ENCODE measurements at places on chromosomes 16 and 17.

DNA sequence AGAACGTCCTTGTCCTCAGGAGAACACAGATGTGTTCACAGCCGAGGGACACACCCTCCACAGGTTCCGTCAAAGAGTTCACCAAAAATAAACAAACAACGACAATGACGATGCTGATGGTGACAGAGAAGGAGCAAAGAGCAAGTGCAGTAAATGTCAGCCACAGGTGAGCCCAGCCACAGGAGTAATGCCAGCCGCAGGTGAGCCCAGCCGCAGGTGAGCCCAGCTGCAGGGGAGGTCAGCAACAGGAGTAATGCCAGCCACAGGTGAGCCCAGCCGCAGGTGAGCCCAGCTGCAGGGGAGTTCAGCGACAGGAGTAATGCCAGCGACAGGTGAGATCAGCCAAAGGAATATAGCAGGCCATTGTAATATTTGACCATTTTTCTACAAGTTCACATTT is 315.2 kb downstream of the FOXL1 start:
- no peak for DNase-seq

GRCh38 chr17:82022310-82022980 is at the start of gene CENPX:
Gene CENPX (minus strand): TSS chr17:82022878. CDS start chr17:82022861, 17 bp downstream.
- no peak for DNase-seq

DNA sequence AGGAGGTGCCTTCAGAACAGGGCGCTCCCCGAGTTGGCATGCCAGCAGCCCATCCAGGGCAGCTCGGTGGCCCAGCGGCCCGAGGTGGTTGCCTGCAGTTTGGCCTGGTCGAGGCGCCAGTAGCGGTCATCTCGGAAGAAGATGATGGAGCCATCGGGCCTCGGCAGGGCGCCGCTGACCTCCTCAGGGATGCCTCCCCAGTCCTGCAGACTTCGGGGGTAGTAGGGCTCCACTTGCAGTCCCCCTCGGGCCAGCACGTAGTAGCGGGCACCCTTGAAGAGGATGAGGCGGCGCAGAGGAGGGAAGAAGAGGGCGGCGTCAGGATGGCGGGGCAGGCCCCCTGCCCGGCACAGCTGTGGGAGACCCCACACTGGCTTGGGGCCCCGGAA is 5.8 kb downstream of the C17orf50 start:
- DNase-seq: no peak

GRCh38 chr17:4987767-4988567 is 492 bp upstream of the CAMTA2 start:
- no peak for DNase-seq

GRCh38 chr16:49100366-49100765 is 181.3 kb downstream of the CBLN1 start:
- no peak for DNase-seq

GRCh38 chr16:58551496-58551895 is 36.2 kb downstream of the SETD6 start:
- no peak for DNase-seq

DNA sequence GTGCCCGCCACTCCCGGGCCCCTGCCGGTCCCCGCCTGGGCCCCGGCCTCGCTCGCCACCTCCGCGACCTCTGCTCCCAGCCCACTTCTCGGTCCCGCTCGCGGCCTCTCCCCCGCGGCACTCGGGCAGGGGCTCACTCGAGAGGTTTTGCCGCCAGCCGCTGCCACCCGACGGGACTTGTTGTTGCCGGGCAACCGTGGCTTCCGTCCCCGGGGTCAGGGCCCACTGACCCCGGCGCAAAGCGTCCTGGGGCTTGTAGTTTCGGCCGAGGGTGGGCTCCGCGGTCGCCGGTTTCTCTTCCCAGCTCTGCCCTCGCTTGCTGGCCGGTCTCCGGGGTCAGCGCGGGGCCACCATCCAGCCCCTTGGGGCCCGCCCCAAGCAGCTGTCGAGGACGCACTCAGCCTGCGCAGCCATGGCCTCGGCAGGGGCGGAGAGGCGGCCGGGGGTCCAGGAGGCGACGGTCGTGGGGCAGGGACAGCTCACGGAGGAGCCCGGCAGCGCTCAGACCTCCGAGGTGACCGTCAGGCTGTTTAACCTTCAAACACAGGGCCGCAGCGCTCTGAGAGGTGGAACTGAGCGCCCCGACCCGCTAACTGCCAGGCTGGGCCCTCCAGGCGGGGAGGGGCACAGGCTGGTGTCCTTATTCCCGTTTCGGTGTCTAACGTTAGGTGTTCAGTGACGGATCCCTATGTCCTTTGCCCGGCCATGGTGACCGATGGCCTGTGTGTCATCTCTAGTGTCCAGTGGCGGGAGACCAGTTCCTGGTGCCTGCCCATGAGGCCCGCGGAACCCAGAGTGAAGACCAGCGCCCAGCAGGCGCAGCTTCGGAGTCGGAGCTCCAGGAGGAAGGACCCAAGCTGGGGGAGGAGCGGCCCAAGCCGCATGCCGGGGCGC is at the start of the genes C16orf86 and ENKD1:
C16orf86 (plus strand) TSS at position 256 of the 894 bp plus-strand sequence; CDS start at position 413, 157 bp downstream.
ENKD1 (minus strand) TSS at position 192 of the 894 bp plus-strand sequence. CDS start 308 bp downstream, outside the sequence.
- DNase-seq: peak; percentile 80

DNA sequence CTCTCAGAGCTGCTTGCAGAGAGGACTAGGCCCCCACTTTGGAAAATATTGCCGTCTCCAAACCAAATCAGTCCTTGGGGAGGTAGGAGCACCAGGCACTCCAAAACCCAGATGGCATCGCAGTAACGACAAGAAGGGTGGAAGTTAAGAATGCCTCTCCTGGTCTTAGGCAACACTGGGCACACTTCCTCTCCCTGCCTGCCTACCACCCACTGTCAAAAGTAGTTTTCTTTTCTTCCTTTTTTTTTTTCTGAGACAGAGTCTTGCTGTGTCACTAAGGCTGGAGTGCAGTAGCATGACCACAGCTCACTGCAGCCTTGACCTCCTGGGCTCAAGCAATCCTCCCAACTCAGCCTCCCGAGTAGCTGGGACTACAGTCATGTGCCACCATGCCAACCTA is 47.2 kb downstream of the SRL start:
- no peak for DNase-seq

DNA sequence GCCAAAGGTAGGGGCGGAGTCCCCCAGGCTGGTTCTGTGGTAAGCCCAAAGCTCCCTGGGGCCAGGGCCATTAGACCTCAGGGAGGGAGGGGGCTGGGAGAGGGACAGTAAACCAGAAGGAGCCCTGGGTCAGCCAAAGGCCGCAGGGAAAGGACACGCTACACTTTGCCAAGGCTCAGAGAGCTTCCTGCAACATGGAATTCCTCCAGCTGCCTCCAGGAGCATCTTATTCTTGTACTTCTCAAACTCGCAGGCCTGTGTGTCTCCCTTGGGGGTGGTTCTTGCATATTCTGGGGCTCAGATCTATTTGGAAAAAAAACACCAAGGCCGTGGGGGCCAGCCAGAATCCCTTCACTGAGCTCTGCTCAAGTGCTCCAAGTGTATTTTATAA is 25.1 kb downstream of the AKAP1 start:
- DNase-seq: peak; percentile 51

- no peak for DNase-seq
Measured at GRCh38 chr17:59753522-59754467, 46.3 kb downstream of the VMP1 start.

GRCh38 chr16:87895641-87896141 is 26.4 kb upstream of the SLC7A5 start:
- peak; percentile 66 for DNase-seq

DNA sequence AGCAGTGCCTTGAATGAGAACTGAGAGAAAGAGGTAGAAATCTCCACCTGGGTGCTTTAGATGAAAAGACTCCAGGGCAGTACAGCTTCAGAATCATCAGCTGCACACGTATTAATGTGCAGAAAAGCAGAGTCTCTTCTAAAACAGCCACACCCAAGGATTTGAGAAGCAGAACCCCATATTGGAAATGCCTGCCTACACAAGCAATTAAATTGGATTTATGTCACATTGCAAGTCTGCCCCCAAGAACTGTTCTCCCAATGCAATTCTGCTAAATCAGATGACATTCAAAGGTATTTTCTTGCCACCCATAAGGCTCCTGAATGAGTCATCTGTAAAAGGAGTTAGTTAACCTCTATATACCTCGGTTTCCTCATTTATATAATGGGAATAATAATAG is 326.0 kb upstream of the C16orf82 start:
- DNase-seq: no peak

DNA sequence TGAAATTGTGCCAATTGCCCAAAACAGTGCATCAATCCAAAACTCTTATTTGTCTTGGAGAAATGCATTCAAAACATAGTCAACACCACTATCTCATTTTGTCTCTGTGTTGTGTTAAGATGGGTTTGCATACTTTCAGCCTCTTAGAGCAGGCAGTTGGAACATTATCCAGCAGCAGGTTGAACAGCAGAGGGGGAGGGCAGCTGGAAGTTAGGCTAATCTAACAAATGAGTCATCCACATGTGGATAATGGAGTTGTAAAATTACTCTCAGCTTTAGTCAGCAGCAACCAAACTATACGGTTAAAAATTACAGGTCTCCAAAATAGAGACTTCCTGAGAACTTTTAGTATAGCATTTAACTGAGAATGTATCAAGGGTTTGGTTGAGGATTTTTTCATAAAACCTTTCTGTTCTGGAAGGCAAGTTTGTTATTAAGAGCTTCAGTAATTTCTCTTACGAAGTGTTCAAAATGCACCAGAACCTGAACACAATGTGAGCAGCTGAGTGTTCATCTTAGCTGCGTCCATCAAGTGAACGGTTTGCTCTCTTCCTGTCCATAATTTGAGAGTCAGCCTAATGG is 46.3 kb downstream of the PRKCA start:
- no peak for DNase-seq

DNA sequence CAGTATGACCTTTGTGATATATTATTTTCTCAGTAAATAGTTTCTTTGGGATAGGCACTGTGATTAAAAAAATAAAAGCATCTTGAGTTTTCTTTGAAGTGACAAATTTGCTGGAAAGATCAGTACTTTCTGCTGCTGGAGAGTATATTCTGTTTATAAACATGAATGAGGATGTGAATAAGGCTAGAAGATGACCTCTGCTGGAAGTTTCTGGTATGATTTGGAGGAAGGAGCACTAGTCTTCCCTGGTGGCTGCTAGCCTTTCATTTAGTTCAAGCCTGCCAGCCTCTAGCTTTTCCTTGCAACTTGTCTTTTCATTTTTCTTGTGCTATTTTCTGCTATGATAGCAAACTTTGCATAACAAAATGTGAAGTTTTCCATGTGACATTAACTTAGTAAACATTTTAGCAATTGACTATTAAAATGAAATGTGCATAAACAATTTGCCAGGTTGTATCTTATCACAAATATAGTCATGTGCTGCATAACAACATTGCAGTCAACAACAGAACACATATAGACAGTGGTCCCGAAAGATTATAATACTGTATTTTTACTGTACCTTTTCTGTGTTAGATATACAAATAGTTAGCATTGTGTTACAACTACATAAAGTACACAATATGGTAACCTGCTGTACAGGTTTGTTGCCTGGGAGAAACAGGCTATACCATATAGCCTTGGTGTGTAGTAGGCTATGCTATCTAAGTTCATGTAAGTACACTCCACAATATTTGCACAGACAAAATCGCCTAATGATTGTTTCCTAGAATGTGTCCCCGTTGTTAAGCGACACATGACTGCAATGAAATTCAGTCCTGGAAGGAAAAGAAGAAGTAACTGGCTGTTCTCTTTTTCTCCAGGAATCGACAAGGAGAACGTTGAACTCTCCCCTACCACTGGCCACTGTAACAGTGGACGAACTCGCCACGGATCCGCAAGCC is 18.1 kb upstream of the RAB11FIP4 start:
- DNase-seq: no peak

DNA sequence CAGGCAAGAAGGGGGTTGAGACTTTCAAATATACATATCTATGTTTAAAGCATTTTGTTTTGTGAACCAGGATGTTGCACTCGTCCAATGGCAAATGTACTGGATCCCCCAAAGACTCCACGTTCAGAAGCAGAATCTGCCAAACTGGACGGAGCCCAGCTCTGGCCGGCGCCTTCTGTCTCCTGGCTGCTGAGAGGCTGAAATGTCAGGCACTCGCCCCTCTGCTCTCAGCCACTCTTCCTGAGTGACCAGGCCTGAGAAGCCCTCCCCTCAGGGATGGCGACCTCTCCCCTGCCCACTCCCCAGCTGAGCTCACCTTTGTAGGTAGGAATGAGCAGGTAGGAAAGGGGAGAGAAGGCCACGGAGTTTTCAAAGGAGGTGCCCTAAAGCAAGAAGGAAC is 187.5 kb upstream of the FOXF1 start:
- DNase-seq: no peak

DNA sequence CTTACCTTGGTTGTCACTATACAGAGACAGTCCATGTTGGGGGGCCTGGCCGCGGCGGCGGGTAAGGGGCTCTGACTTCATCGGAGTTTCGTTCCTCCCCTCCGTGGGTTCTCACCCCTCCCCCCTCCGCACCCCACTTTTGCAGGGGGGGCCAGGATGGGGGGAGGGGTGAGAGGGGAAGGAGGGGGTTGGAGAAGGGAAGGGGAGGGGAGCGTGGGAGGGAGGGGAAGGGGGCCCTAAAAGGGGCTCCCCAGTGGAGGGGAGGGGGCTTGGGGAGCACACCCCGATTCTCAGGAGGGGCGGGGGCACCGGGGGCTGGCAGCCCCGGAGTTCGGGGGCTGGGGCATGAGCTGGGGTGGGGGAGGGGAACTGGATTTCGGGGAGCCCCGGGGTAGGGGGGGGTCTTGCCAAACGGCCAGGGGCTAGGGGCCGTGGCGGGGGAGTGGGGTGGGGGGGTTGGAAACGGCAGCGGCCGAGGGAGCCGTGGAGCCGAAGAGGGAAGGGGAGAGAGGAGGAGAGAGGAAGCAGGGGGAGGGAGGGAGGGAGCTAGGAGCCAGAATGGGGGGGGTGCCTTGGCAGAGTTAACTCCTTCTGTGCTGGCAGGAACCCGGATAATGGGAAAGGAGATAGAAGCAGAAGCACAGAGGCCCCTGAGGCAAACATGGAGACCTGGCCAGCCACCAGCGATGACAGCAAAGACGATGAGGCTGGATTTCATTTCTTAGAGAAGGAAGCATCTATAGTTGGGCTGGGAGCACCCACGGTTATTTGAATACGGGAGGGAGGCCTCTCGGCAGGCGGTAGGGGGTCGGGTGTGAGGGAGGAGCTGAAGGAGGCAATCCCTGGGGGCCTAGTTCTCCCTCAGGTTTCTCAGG is 2.3 kb downstream of the DLG4 start:
- DNase-seq: peak; percentile 63

DNA sequence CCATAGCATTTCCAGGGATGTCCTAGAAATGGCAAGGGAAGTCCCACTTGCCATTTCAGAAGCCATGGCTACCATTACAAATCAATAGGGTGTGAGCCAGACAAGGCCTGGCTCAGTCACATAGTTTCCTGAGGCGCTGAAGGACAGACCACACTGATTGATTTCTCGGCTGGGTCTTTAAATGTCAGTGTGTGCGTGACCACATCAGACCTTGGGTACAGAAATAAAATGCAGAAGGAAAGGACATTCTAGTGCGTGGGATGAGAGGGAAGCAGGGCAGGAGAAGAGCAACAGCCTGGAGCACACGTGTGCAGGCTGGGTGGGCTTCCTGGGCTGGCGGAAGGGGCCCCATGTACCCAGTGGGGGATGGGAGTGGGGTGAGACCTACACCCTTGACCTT is 58.7 kb upstream of the LYRM9 start:
- DNase-seq: no peak

- DNase-seq: no peak
Measured at GRCh38 chr17:69331756-69332155, 4.8 kb upstream of the ABCA5 start.
